ENCODE measurements at places on chromosomes 1 and 21.

DNA sequence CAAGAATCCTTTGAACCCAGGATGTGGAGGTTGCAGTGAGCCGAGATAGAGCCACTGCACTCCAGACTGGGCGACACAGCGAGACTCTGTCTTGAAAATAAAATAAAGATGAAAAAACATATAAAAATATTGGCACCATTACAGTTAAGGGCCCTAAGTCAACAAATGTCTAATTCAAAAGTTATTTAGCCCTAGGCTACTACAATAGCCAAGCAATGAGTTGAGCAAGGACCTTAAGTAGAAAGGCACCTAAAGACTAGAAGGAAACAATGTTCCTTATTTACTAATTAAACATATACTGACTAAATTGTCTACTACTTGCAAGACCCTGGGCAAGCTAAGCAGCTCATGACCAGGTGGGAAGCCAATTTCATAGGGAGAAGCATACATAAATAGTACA is 4.1 kb downstream of the PIK3R3 start:
- no peak for DNase-seq

- DNase-seq: no peak
Observed at GRCh38 chr1:222606757-222607156, 11.1 kb upstream of the MIA3 start.

- DNase-seq: no peak
Observed at GRCh38 chr1:52996653-52997052, 65.4 kb upstream of the PODN start.

- no peak for DNase-seq
Observed at GRCh38 chr1:159927211-159927848, 2.0 kb upstream of the TAGLN2 start.

GRCh38 chr1:174875306-174875705 is 124.4 kb upstream of the CACYBP start:
- DNase-seq: no peak

- no peak for DNase-seq
Observed at GRCh38 chr1:3192825-3193224, 123.8 kb downstream of the PRDM16 start.

DNA sequence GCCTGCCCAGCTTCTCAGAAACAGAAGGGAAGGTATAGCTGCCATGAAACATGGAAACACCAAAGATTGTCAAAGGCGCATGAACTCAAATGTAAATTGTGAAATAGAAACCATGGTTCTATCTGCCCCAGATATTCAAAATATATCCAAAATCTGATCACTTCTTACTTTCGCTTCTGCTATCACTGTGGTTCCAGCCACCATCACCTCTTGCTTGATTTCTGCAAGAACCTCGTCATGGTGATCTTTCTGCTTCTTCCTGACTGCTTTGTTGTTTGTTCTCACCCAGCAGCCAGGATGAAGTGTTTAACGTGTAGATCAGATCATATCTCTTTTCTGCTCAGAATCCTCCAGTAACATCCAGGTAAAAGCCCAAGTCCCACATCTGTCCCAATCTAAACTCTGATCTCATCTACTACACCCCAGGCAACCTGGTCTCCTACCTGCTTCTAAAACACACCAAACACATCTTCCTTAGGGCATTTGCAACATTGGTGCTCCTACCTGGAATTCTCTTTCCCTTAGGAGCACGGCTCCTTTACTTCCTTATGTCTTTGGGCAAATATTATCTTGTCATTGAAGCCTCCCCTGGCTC is 10.5 kb upstream of the LMO4 start:
- no peak for DNase-seq

DNA sequence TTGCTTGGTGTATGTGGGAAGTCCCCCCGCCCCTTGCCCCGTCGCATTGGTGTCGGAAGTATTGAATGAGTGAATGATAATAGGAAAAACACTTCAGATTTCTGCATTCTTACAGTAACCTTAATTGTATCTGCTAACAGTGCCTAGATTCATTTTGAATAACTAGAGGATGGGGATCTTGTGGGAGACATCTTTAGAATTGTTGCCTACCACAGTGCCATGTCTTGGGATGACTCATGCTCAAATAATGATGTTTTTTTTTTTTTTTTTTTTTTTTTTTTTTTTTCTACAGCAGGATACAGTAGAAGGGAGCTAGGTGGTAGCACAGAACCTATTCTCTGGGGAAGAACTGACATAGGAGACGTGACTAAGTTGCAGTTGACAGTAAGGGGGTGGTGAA is 237.9 kb downstream of the USP25 start:
- DNase-seq: peak; percentile 34

DNA sequence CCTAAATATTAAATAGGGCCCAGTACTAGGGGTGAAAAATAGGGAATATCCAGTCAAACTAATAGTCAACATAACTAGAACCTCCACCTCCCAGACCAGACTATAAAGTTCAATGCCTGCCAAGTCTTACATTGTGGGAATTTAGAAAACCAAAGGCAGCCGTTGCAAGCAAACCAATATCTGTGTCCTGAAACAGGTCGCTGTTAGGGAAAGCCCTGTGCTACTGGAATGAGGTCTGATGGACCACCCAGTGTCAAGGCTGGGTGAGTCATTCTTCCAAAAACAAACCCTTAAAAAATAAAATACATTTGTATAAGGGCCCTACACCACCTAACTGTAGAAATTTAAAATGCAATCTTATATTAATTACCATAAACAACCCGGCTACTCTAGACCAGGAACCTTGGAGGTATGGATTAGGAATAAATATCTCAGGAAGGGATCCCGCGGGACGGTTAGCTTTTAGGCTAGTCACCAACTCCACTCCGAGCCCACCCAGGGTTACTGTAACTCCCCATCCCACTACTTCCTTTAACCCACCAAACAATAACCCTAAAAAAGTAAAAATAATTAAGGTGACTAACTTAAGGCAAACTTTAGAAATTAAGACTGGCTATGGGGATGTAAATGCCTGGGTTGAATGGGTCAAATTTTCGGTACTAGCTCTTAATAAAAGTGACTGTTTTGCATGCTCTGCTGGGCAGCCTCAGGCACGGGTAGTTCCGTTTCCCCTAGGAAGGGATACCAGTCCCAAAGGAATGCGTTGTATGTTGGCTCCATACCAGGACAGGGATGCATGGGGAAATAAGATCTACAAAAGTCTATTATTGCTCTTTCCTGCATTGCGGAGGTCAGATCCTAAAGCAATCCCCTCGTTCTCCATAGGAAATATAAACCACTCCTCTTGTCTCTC is 65.4 kb upstream of the TLR5 start:
- no peak for DNase-seq

GRCh38 chr1:226349801-226350518 is 41.0 kb upstream of the LIN9 start:
- DNase-seq: no peak

- no peak for DNase-seq
Observed at GRCh38 chr1:1206376-1206965, at the start of gene TNFRSF18. Gene TNFRSF18 (minus strand): TSS chr1:1206592. CDS start chr1:1206571, 21 bp downstream.

DNA sequence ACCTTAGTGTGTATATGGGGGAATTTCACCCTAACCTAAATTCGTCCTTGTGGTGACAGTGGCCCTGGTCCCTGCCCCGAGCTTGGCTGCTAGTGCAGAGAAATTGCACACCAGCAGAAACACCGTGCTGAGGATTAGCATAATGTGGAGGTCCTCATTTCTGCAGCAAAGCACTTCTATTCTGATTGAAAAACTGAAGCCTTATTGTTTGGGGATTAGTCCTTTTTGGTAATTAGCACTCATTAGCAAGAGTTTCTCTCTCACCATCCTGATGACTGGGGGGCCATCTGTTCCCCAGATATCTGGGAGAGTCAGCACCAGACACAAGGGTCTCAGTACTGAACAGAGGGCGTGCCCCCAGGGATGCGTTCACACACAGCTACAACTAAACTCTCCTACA is 55.2 kb downstream of the AJAP1 start:
- DNase-seq: no peak

DNA sequence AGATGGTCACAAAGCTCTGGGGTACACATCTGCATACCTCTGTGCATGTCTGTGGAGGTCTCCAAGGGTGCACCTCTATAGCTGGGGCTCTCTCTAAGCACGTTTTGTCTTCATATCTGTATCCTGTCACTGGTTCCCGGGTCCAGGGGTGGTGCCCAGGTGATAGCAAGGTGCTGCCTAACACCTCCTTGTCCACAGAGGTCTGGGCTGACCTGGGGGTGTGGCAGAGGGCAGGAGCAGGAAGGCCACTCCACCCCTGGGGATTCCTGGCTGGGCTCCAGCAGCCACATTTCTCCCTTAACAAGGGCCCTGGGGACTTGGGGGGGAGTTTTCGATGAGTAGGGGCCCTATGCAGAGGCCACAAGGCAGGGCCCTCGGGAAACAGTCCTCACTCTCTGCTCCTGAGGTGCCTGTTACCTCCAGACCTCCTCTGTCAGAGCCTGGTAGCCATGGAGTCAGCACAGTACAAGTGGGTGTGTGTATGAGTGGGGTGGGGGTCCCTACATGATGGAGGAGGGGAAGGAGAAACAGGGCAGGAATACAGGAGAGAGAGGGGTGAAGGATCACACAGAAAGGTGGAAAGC is 7.0 kb upstream of the CDCP2 start:
- DNase-seq: no peak

DNA sequence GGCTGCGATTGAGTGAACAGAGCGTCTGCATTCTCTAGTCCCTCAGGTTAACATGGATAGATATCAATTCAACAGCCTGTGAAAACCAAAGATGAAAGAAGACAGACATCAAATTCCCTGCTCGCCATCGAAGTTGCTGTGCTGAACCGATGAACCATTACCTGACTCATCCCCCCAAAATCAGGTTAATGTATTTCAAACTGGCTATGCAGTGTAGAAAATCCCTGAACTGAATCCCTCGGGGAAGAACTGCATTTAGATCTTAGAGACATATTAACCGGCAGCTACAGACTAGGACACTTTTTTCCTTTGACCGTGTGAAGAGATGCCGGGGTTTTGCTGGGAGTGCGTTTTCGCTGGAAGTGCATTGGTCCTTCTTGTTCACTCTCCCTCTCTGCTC is 213.2 kb upstream of the KIAA0040 start:
- no peak for DNase-seq

- DNase-seq: no peak
Observed at GRCh38 chr1:175390081-175390481, 197.5 kb upstream of the KIAA0040 start.

- peak; percentile 79 for DNase-seq
Observed at GRCh38 chr1:226608699-226609505, 60.3 kb downstream of the STUM start.

DNA sequence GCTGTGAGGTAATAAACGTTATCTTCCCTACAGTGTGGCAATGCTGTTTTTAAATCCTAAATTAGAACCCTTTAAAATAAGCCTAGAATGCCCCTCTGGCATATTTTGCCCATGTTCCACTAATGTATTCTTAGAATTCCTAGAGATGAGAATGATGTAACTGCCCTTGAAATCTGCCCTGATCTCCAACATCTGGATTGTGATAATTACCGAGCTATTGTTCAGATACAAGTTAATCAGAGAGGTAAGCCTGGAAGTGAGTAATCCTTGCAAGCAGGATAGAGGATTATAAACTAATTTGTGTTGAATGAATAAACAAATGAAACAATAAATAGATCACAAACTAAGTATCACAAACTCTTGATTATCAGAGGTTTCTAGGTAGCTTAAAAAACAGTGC is 107.8 kb upstream of the DMRTA2 start:
- no peak for DNase-seq

DNA sequence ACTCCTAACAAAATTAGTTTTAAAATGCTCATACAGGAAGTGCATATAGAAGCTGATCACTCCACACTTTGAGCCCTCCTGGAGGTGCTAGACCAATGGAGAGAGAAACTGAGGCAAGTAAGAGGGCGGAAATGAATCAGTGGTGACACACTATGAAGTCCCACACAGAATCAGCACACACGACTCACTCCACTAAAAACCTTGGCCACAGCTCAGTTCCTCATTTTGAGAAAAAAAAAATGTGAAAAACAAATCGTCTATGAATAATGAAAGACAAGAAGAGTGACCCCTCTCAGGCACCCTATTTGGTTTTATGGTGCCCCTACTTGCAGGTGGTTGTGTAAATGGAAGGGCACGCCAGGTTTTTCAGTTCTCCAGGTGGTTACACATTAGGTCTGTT is 675.1 kb upstream of the BRINP3 start:
- DNase-seq: no peak

- DNase-seq: no peak
Observed at GRCh38 chr21:42515708-42516502, 2.3 kb downstream of the SLC37A1 start.

DNA sequence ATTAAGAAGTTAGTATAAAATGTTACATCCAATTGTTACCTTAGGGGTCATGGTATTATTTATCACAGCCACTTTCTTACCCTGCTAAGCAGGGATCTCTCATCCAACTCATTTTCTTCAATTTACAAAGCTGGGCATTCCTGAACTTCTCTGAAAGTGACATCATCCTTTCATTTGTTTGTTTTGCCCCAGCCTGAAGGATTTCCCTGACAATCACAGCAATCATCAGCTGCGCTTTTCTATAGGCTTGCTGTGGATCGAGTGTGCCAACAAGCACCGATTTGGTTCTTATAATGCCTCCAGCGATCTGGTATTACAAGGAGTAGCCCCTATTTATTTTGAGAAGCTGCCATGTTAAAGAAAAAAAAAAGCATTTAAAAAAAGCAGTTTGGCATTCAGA is 240.2 kb downstream of the USH2A start:
- DNase-seq: peak; percentile 19

DNA sequence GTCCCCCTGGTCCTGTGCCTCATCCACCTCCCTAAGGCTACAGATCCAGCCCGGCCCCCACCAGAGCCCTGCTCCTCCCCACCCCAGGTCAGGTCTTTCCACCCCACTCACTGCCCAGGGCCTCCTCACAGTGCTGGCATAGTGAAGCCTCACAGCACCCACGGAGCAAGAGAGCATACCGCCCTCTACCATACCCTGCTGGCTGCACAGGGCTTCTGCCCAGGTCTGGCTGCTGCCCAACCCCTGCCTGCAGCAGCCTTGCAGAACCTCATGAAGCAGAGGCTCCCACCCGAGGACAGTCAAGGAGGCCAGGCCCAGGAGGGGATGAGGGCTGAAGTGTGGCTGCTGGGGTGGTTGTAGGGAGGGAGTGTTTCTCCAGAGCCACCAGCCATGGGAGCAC is 19.7 kb upstream of the ARF1 start:
- DNase-seq: no peak

DNA sequence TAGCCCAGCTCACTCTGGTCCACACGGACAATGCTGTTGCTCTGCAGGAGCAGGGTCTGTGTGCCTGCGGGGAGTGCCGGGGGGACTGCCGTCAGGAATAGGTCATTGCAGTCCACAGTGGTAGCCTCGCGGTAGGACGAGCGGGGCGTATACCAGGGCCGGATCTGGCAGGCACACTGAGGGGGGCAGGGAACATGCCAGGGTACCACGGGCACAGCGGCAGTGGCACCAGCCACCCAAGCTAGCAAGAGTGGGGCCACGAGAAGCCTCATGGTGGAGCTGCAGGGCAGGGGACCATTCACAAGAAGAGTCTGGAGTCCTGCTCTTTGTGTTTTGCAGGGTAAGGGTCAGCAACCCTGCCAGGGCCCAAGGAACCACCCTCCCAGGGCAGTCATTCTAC is 65.8 kb downstream of the LRRN2 start:
- no peak for DNase-seq

Data from HTR-8/SVneo (cell line).